Prostate gland (tissue), 2 donors: ENCODE measurements at places on chromosomes 7 and 10. TPM values are rescaled to one million over a fixed set of nuclear protein-coding genes. Genes with fewer than 3 reads are reported as not detected.

DNA sequence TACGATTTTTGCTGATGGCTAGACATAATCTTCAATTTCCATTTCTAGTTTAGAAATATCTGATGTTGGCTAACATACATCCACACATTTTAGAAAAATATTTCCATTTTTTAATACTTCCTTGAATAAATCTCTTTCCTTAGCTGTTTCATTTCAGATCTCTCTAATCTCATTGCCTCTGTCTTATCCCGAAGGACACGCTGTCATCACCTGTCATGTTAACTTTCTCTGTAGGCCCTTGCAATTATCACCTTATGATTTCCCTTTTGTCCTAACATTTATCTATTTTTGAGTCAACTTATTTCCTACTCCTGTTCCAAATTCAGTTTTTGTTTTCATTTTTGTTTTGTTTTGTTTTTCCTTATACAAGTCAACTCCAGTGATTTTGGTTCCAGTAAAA lies 173.1 kb upstream of the POM121L12 start:
- H3K27ac ChIP-seq = no peak overlapping the region
- no peaks in the 10 kb centered on the region for H3K36me3 ChIP-seq
- no peak for DNase-seq

DNA sequence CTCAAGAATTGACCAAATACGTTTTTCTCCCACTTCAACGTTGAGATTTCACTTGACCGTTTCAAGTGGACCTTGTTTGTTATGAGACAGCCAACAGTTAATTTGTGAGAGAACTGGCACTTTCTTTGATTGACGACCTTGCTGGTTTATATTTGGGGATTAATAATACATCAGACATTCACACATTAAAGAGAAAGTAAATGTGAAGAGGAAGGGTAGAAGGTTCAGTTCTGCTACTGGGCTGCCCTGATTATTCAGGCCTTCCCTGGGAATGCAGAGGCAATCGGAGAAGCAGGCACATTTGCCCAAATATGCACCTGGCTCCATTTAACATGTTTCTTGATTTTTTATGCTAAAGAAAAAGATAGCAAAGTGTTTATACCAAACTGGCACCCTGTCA lies 114.1 kb downstream of the POU6F2 start:
- no peaks in the 10 kb centered on the region for H3K36me3 ChIP-seq
- H3K4me1 ChIP-seq = no peaks in the 10 kb centered on the region
- no peak overlapping the region for H3K4me3 ChIP-seq
- no peak overlapping the region for H3K27ac ChIP-seq
- no peaks in the 10 kb centered on the region for H3K27me3 ChIP-seq

DNA sequence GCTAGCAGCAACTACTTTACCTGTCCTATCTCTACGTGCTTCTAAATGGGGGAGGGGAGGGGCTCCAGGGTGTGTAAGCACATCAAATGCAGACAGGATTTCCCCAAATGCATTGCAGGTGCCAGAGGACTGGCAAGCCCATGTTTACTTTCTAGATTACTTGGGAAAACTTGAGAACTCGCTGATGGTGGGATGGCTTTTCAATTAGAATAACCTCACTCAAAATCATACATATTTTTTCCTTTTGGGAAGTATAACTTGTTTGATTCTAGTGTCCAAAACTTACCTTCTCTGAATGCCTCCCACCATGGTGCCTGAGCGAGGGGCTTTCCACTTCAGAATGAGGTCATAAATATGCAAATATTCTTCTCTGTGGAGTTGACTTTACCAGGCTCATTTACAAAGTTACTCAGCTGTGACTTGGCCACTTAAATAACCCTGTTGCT lies 191.3 kb upstream of the RHOBTB1 start:
- no peak overlapping the region for H3K4me3 ChIP-seq
- no peaks in the 10 kb centered on the region for H3K27me3 ChIP-seq
- no peaks in the 10 kb centered on the region for H3K36me3 ChIP-seq
- H3K27ac ChIP-seq = no peak overlapping the region
- no peak for DNase-seq
- H3K4me1 ChIP-seq = no peaks in the 10 kb centered on the region

DNA sequence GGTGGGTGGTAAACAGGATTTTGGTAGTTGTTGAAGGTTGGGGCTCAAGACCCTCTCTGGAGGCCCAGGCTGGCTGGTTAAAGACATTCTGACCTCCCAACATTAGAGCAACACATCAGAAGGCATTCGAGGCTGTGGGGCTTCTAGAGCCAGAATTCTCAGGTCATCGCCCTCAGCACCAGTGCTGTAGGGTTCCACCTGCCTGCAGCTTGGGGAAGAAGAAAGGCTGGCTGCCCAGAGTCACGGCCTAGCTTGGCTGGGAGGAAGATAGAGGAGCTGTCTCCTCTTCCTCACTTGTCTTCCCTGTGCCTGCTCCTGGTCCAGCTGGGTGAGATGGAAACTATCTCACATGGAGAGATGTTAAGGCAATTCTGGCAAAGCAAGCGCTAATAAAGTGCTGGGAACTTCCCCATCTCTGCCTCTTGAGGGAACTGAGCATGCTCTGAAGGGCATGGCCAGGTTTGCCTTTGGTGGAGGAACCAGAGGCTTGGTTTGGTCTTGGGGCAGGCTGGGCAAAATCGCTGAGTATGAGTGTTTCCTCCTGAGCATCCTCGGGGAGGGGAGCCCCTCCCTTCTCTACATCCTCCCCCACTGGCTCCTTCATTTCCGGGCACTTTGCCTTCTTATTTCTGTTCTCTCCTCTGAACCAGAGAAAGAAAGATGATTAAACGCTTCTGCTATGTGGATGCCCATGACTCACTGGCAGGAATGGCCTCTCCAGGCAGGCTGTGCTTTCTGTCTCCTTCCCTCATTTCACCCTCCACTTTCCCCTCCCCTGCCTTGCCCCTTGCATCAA lies 509.0 kb upstream of the PODXL start:
- no peak overlapping the region for H3K4me3 ChIP-seq
- no peak overlapping the region for H3K27ac ChIP-seq
- H3K36me3 ChIP-seq = no peaks in the 10 kb centered on the region
- H3K4me1 ChIP-seq = no peaks in the 10 kb centered on the region

DNA sequence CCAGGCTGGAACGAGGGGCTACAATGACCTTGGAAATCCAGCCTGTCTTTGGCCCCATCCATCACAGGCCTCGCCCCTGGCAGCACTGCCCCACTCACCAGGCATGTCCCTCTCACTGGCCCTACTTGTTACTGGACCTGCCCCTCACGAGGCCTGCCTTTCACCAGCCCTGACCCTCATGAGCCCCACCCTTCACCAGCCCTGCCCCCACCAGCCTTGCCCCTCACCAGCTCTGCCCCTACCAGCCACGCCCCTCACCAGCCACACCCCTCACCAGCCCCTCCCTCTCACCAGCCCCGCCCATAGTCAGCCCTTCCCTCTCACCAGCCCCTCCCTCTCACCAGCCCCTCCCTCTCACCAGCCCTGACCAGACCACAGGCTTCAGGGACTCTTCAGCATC lies 57.8 kb downstream of the COL26A1 start:
- no peaks in the 10 kb centered on the region for H3K4me1 ChIP-seq
- H3K27me3 ChIP-seq = no peaks in the 10 kb centered on the region
- no peak overlapping the region for H3K4me3 ChIP-seq
- H3K27ac ChIP-seq = no peak overlapping the region
- no peaks in the 10 kb centered on the region for H3K36me3 ChIP-seq
- DNase-seq = no peak

The GPR85 gene
- total RNA-seq = 0.50 TPM

- no peaks in the 10 kb centered on the region for H3K36me3 ChIP-seq
- no peak for DNase-seq
- H3K27ac ChIP-seq = no peak overlapping the region
- no peaks in the 10 kb centered on the region for H3K4me1 ChIP-seq
These were observed 675.6 kb downstream of the MAGI2 start for GRCh38 chr7:78777829-78778228.

The CALHM3 gene
- total RNA-seq = 0.51 TPM

The AHR gene
- total RNA-seq = 55.7 TPM

GRCh38 chr7:4962872-4963775 lies 4.1 kb upstream of the MMD2 start:
- H3K4me1 ChIP-seq = peaks cover 3% of the 10 kb centered on the region
- H3K36me3 ChIP-seq = no peaks in the 10 kb centered on the region
- no peak for DNase-seq
- H3K27me3 ChIP-seq = peaks cover 5% of the 10 kb centered on the region

The GPAM gene
- 14.9 TPM for total RNA-seq

DNA sequence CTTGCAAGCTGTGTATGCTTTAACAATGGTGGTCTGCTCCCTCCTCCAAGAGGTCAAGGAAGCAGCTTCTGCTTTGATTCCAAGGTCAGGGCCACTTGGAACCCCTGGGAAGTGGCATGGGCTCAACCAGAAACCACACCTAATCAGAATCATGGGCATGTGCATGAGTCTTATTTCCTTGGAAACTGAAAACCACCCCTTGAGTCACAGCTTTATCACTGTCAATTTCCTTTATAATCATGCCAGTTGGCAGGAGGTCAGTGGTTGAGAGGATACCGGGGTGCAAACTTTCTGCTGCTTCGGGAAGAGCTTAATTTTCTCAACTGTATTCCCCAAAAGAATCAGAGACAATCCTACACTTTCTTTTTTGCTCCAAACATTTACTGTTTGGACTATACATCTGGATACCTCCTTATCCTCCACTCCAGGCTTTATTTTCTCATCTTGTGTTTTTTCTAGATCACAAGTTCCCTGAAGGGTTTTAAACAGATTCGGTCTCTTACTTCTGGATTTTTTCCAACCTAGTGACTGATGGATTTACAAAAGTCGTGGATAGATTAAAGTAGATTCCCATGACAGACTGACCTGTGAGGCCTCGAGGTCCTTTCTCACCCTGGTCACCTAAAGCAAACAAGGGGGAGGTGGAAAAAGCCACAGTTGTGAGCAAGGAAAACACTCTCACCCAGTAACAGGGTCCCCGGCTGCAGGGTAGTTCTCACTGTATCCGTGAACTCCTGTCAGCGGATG lies 36.0 kb downstream of the COL17A1 start:
- no peaks in the 10 kb centered on the region for H3K36me3 ChIP-seq
- no peaks in the 10 kb centered on the region for H3K27me3 ChIP-seq
- no peak for DNase-seq
- H3K27ac ChIP-seq = no peak overlapping the region
